ENCODE measurements at places on chromosomes 5 and 9. TPM values are rescaled to one million over a fixed set of nuclear protein-coding genes. Genes with fewer than 3 reads are reported as not detected.

GRCh38 chr5:153658606-153659005 lies 168.1 kb downstream of the GRIA1 start:
- DNase-seq = no peak
- H3K27me3 ChIP-seq = no peaks in the 10 kb centered on the region
- H3K4me1 ChIP-seq = no peaks in the 10 kb centered on the region
- H3K27ac ChIP-seq = no peak overlapping the region

The C9 gene
- not detected for polyA plus RNA-seq

GRCh38 chr5:54538156-54538555 lies 20.6 kb downstream of the SNX18 start:
- H3K4me3 ChIP-seq = no peak overlapping the region
- DNase-seq = no peak
- H3K27ac ChIP-seq = peak overlapping the region; percentile 30
- H3K27me3 ChIP-seq = no peaks in the 10 kb centered on the region

The PAIP1 gene
- polyA plus RNA-seq = 62.8 TPM

DNA sequence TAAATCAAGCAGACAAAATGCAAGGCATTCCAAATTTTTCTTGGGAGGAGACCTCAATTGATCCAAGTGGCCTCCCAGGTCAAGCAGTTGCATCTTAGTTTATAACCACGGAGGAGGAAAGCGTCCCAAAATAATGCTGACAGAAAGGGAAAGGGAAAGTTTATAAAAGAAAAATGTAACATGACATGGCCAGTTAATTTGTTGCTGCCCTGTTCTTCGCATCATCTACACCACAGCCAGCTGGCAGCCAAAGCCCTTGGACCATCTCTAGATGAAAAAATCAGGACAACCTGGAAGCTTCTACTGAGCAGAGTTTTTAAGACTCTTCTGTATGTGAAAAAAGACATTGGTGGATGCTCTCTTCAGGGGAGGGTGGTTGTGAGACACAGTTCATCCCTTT lies 128.8 kb upstream of the FBXL7 start:
- no peaks in the 10 kb centered on the region for H3K36me3 ChIP-seq
- no peaks in the 10 kb centered on the region for H3K27me3 ChIP-seq
- H3K27ac ChIP-seq = no peak overlapping the region
- no peak for DNase-seq

DNA sequence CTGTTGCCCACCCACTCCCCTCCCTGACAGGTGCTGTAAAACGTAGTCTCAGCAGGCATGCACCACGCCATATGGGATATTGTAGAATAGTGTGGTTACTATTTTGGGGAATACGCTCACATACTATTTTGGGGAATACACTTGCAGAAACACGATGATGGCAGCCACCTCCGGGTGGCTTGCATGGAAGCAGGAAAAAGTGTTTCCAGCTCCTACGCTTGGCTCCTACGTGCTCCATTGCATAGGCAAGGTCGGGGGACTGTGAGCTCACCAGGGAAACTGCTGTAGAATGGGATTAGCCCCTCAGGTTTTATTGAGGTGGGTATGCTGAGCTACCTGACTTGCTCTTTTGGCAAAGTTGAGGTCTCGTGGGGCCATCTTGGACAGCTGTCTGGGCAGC lies 160.3 kb upstream of the NFIL3 start:
- no peaks in the 10 kb centered on the region for H3K27me3 ChIP-seq
- H3K36me3 ChIP-seq = no peaks in the 10 kb centered on the region
- no peaks in the 10 kb centered on the region for H3K4me1 ChIP-seq
- no peak overlapping the region for H3K27ac ChIP-seq
- no peak for DNase-seq

The IGIP gene
- polyA plus RNA-seq = 20.7 TPM

DNA sequence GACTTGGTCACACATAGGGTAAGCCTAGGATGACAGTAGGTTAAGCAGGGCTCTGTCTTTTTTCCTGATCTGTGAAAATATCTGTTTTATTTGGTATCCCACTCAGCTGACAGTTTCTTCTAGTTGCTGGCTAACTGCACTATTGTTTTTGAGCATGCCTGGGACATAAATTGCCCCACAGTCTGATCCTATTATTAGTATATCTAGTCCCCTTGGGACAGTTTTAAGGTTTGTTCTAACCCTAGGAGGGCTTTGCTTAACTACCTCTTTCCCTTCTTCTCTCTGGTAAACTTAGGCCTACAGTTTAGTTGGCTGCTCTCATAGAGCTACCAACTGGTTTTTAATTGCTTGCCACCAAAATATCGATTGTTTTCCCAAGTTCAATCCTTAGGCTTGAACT lies 446.6 kb downstream of the ARHGEF28 start:
- no peak for DNase-seq
- peaks cover 5% of the 10 kb centered on the region for H3K4me1 ChIP-seq
- H3K27ac ChIP-seq = no peak overlapping the region

The NUDT12 gene
- polyA plus RNA-seq = 3.1 TPM

Data from aorta (tissue), 5 donors.